Astrocyte of the hippocampus (primary cell): ENCODE measurements at places on chromosomes 2 and 18.

- peak; percentile 79 for DNase-seq
Observed at GRCh38 chr2:203809084-203809521, 58.5 kb upstream of the CTLA4 start.

GRCh38 chr2:29583548-29584156, 337.7 kb downstream of the ALK start:
- no peak for DNase-seq

DNA sequence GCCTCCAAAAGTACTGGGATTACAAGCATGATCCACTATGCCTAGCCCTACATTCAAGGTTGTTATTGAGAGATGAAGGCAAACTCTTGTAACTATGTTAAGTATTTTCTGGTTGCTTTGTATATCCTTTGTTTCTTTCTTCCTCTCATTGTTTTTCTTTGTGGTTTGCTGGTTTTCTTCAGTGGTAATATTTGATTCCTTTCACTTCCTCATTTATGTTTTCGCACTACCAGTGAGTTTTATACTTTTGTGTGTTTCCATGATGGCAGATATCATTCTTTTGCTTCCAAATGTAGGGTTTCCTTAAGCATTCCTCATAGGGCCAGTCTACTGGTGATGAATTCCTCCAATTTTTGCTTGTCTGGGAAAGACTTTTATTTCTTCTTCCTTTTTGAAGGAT, 90.2 kb downstream of the NCK2 start:
- peak; percentile 14 for DNase-seq

DNA sequence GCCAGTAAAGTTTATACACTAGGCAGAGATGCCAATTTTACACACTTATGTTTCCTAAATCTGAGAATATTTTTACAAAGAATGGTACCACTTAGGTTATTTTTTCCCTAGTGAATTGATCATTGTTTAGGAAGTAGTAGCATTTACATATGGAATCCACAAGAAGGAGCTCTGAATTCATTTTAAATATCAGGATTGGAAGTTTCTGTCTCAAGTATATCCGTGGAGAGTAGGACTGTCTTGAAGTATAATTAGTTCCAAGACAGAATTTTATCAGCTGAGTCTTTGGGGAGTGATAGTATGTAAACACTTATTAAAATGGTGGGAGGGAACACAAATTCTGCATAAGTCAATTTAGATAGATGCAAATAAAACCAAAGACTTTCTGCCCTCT, 82.3 kb upstream of the FAM98A start:
- peak; percentile 42 for DNase-seq

- DNase-seq = peak; percentile 70
Observed at GRCh38 chr2:189933911-189934399, 128.6 kb downstream of the MSTN start.

- DNase-seq = no peak
Observed at GRCh38 chr2:222734703-222735014, 63.2 kb downstream of the MOGAT1 start.

GRCh38 chr18:25144820-25145219, 207.1 kb downstream of the ZNF521 start:
- peak; percentile 79 for DNase-seq

GRCh38 chr2:43224131-43224570, 2.3 kb downstream of the ZFP36L2 start:
- peak; percentile 86 for DNase-seq

GRCh38 chr2:205767617-205768016, 85.3 kb downstream of the NRP2 start:
- no peak for DNase-seq

DNA sequence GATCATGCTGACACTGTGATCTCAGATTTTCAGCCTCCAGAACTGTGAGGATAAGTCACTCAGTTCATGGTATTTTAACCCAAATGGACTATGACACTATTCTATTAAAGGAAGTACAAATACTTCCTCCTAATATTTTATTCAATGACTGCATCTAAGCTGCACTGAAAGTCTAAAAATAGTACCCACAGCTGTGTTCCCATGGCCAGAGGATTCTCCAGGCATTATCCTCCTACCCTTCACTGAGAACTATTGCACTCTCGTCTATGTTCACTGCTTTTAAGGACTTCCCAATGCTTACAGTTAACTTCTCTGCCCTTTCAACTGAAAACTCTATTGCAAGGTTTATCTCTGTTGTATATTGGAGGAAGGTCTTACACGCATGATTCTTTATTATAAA, 15.2 kb downstream of the LRATD1 start:
- no peak for DNase-seq

DNA sequence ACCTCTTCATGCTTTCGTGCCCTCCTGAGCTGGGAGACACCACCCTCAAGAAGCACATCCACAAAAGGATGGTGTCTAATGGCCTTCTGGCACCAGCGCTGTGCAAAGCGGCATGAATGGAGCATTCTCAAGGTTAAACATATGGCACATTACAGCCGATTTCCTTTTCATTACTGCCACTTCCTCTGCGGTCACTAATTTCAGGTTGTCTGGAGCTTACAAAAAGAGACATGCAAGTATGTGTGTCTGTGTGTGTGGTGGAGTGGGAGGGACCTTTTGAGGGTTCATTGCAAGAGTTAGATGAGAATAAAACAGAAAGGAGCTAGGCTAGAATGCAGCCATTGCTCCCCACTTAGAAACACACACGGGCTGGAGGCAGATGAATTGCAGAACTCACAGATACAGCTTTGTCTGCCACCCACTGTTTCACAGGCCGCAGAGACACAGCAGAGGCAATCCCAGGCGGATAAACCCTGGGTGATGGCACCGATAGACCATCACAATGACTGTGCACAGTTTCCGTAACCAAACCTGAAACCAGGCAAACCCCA, 76.0 kb downstream of the TGIF1 start:
- DNase-seq = peak; percentile 40

DNA sequence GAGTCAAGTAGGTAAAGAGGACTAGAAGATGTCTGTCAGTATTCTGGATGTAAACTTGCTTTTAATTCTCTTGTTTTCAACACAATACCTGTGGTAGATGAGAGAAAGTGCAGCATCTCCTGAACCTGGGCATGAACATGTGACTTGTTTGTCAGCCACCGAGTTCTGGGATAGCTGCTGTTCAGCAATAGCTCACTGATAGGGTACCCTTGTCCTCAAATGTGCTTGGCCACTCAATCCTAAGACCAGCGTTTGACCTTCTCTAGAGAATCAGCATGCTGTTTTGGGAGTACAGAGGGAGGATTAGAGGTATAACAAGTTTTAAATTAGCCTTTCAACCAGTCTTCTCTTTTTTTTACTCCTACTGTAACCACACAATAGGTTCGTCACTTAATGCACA, 23.2 kb downstream of the RPIA start:
- no peak for DNase-seq

DNA sequence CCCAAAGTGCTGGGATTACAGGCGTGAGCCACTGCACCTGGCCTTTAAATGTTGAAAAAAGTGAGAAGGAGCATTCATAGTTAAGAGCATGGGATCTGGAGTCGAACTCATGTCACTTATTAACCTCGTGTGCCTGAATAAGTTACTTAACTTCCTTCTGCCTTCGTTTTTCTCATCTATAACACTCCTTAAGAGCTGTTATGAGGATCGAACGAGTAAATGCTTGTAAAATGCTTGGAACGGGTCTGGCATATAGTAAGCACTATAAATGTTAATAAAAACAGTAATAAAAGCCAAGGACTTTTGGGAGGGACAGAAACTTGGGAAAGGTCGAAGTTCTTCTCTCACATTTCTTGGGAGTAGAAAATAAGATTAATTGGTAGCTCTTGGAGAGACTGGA, 40.8 kb downstream of the RAB10 start:
- no peak for DNase-seq

GRCh38 chr18:74248595-74248994, 43.2 kb downstream of the CYB5A start:
- no peak for DNase-seq

- DNase-seq = no peak
Observed at GRCh38 chr2:83162421-83162820, 1296.7 kb downstream of the SUCLG1 start.

DNA sequence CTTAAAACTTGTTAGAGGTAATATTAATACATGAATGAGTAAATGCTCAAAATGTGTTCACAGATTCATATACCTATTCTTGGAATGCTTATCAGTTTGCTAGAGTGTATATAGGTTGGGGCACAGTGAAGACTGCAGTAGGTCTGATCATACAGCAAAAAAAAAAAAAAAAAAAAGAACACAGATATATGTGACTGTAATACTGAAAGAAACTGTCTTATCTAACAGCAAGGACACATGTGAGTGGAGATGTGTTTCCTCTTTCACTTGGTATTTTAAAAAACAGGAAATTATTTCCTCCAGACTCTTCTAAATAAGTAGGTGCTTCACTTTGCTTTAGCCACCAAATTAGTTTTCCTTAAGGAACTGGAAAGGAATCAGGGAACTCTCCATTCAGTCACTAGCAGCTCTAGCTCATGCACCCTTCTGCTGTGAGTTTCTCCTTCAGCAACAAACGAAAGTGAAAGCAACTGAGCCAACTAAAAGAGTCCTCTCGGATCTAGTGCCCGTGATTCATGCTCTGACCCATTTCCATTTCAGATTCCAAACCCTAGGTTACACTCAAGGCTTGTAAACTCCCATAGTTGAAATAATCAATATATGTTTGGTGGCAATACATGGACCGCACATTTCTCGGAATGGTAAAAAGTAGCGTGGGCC, 98.5 kb downstream of the DSEL start:
- peak; percentile 45 for DNase-seq

DNA sequence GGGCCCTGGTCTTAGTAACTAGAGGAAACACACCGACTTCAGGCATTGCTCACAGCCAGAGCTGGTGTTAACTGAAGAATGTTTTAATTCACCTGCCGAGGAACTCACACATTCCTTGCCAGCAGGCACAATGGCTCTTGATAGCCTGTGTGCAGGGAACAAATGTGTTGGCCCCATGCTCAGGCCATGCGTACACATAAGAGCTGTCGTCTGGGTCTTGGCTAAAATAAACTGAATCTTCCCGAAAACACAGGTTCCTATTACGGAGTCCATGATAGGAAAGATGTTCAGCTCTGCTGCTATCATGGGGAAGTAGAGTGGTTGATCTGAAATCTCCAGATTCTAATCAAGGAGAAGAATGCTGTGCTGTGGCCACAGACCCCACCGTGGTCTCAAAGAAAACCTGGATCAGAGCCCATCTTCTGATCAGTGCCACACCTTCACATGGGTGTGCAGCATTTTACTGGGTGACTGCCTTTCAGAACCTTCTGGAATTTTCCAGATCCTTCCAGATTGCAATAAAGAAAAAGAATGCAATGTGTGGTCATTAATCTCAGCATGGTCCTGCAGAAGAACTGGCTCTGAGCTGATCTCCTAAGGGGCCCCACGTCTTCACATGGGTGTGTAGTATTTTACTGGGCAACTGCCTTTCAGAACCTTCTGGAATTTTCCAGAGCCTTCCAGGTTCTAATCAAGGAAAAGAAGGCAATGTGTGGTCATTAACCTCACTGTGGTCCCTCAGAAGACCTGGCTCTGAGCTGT, 17.2 kb downstream of the MBP start:
- no peak for DNase-seq

- no peak for DNase-seq
Observed at GRCh38 chr18:51037230-51037629, 7.2 kb downstream of the SMAD4 start.

DNA sequence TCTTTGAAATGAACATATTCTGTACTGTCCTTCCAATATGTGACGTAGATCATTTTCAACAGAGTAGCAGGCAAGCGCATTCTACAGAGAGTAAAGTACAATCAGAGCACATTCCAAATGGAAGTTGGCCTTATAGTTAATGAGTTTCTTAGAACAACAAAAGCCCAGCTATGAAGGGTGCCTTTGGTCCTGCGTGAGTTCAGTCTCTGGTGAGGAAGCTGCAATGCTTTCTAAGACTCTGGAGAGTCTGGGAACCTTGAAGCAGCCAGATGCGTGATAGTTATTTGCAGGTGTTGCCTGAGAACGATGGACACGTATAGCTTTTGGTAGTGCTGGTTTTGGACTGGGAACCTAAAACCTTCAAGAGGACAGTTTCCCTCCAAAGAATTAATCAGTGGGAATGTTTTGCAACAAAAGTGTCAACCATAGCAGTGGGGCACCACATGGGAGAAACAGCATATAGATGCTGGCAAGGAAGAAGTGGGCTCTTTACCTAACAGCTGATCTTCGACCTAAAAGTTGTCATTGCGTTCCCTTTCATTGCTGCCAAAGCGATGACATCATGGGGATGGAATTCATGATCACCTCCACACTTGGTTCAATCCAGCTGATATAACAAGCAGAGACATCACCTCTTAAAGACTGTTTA, 9.3 kb upstream of the SNORC start:
- DNase-seq = no peak

- DNase-seq = no peak
Observed at GRCh38 chr18:55252053-55252675, 292.9 kb upstream of the CCDC68 start.

DNA sequence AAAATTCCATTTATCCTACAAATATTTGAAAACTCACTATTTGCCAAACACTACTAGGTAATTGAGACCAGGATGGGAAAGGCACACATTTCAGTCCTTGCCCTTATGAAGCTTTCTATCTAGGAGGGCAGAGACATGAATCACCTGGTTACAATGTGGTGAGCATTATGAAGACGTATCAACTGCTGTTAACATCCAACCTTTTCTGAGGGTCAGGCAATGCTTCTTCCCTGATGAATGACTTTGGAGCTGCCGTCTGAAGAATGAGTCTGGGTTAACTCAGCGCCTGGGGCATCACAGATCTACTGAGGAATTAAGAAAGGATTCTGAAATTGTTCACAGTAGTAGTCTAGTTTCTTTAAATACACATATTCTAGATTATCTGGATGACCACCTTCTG, 62.1 kb upstream of the NOSTRIN start:
- no peak for DNase-seq

GRCh38 chr2:236628981-236629605, 59.5 kb downstream of the ACKR3 start:
- DNase-seq = no peak

- peak; percentile 81 for DNase-seq
Observed at GRCh38 chr2:170816504-170817092, at the start of gene GAD1. Gene GAD1, plus strand, starts transcription at chr2:170816887. Its CDS starts 1,705 bp downstream, at chr2:170818592.

DNA sequence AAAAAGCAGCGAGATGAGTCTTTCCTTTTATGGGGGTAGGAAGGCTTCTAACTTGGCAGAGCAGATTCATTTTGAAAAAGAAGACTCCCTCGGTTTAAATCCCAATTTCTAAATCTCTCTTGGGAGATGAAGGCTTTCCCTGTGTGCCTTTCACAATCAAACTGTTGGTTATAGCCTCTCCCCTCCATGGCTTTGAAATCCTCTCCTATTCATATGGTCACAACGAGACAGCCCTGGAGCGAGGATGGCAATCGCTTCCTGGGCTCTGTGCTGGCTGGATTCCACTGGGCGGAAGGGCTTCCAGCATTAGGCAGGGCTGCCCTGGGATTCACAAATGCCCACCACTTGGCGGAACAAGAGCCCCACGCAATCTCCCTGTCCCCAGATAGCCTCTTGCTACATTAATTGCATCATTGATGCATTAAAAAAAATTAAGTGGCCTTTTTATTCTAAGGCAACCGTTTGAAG, 1.6 kb downstream of the CAVIN2 start:
- DNase-seq = no peak

- DNase-seq = peak; percentile 95
Observed at GRCh38 chr2:105261061-105261460, 19.5 kb downstream of the GPR45 start.

- peak; percentile 38 for DNase-seq
Observed at GRCh38 chr2:20484810-20485611, 38.1 kb downstream of the RHOB start.

- no peak for DNase-seq
Observed at GRCh38 chr2:234691214-234691575, 194.3 kb upstream of the ARL4C start.
